Stimulated activated CD8-positive, alpha-beta memory T cell treated with anti-CD3 and anti-CD28 coated beads, Interleukin-4, amount 100 ng/mL, for 1 hour (primary cell): ENCODE measurements at places on chromosomes 3 and 15.

DNA sequence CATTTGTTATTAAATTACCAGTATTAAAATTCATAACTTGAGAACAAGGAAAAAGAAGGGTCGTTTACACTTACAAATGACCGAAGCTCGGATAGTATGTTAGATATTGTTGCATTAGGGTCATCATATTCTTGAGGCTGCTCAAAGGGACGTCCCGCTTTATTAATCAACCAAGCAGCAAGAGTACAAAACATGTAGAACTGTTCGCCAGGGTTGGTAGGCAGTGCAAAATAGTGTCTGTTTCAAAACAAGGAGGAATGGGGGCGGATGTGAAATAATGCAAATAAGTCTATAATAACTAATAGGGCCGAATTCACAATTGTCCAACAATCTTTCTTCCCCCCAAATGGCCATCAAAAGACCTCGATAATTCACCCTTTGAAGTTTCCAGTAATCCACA, 2.9 kb downstream of the IFT57 start:
- DNase-seq = no peak

DNA sequence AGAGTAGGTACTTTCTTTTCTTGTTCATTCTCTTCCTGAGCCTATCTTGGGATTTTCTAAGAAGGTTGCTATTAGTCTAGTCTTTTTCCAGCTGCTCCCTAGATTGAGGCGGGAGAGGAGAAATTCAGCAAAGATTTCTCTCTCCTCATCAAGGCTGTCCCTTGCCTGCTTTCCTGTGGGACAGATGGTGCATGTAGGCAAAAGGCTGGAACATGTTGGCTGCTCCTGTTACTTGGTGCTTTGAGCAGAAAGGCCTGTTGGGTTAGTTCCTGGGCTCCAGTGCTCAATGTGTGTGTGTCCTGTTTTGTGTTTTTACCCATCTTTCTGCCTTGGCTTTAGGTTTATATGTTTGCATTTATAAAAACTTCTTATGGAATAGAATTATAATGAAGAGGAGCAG, 9.1 kb upstream of the SNRPN start:
- DNase-seq = no peak

GRCh38 chr3:3087716-3088465, 22.3 kb downstream of the IL5RA start:
- no peak for DNase-seq

- no peak for DNase-seq
Observed at GRCh38 chr3:9686703-9687102, 16.9 kb upstream of the CPNE9 start.

DNA sequence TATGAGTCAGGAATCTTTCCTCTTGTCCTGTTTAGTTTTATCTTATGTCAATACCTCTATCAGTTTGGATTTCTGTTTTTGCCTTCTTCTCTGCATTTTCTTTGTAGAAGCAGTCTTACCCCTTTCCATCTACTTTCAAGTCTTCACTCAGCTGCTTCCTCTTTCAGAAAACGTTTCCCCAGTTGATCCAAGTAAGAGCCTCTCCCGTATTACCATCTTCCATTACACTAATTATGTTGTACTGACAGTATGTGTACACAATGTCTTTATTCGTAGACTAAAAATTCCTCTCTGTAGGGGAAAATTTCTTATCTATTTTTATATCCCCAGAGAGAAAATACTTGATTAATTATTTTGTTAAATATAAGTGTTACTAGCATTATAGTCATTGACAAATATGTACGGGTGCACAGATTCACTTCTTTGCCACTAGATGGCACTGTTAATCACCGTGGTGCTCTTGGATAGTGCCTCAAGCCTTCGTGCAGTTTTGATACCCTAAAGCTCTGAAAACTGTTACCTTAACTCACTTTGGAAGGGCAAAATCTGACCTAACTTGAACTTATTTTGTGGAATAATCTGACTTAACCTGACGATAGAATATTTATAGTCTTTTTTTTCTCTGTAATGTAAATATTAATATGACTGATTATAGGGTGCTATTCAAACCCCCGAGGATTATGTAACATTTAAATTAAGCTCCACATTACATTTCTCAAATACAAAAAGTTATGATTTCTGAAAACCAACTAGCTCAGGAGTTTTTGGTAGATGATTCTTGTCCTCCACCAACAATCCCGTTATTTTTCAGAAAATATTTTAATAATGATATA, 74.2 kb upstream of the POU1F1 start:
- no peak for DNase-seq

DNA sequence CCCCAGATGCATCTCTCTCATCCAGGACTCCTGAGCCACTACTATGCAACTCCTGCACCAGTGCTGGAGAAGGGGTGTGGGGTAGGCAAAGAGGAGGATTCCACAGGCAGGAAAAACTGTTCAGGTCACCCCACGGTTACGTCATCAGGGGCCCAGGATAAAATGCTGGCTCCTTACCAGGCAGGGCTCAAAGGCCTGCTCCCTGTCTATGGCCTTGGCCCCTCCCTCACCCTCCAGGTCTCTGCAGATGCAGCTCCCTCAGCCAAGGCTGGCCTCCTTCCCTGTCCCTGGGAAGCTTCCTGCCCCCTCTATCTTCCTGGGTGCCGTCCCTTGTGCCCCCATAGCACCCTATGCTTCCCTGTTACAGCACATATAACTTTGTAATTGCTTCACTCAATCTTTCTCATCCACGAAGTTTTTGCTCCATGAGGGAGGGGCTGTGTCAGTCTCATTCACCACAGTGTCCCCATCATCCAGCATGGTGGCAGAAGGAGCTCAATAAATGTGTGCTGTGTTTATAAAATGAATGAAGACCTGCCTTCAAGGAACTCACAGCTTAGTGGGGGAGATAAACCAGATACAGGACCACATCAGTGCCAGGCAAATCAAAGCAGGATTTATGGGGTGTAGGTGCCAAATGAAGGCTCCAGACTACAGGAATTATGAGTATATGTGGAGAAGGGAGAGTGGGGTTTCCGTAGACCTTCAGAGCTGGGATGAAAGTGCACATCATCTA, 18.6 kb downstream of the KBTBD13 start:
- no peak for DNase-seq

- DNase-seq = no peak
Observed at GRCh38 chr3:109325657-109326056, 9.3 kb upstream of the DPPA2 start.

DNA sequence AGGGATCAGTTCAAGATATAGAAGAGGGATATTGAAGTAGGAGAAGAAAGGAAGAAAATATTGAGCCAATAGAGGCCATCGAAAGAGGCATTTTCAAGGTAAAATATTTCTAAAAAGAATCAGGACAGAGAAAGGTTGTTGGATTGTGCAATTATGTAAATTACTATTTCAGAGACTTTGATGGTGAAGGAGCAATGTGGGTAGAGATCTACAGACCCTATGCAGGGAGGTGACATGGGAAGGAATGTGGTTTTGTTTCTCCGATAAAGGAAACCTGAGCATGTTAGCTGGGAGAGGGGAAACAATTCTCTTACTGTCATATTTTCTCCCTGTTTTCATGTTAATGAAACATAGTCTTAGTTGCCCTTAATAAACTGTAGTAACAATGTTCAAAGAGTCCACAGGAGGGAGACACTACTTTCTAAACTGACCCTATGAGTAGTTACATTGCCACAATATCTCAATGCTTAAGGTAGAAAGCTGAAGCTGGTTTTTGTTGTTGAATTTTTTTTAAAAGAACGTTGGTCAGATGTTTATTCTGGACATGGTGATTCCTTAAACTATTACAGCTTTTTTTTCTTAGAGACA, 133.3 kb downstream of the GRM7 start:
- no peak for DNase-seq

- no peak for DNase-seq
Observed at GRCh38 chr15:41115161-41115651, 874 bp downstream of the INO80 start.

DNA sequence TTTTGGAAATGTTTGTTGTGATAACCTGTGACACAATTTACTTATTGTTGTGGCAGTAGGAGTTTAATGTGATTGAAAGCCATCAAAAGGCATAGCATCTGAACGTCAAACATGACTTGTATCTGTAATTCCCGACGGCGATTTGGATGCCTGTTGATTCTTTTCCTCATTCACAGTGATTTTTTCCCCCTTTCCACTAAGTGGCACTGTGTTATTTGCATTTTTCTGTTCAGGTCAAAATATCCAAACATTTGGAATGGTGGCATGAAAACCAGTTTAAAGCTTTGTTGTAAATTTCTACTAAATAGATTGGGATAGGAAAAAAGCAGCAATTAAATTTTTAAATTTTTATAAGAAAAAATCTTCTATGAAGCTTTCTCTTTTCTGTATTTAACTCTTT, 259.9 kb upstream of the KCNH8 start:
- no peak for DNase-seq
